CD4-positive, alpha-beta T cell treated with Interleukin-4 for 4 hours (primary cell): ENCODE measurements at places on chromosomes 1 and 21.

GRCh38 chr1:11720525-11720924 lies 15.4 kb upstream of the AGTRAP start:
- no peak for DNase-seq

DNA sequence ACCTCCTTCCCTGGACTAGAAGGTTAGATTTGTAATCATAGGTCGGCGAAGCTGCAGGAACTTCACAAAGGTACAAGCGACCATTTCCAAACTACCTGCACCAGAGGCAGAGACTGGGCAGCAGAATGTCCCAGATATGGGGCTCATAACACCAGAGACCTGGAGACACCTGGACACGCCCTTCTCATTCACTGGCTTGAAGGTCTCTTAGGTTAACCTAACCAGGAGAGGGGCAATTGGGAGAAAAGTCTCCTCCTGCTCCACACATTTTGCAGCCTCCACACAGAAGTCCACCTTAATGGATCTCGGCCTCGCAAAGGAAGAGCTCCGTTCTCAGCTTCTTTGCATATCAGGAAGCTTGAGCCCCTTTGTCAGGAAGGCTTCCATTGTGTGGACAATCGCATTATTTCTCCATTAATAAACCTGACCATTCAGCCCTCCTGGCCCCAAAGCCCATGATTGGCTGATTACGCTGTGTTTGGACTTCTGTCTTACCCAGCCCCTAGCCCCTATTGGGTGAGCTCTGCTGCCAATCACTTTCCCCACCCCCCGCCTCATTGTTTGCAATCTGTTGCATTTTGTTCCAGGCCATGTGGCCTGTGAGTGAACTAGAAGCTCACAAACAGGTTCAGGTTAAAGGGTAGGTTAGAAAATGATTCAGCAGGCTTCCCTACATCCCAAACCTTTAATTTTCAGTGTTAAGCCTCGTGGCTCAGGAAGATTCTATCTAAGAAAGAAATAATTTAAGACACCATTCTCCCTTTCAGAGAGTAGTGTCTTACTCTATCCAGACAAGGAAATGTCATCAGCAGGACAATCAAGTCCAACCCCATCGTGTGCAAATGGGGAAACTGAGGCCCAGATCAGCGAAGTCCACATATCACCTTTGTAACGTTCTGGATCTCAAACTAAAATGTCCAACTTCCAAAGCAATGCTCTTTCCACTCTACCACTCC lies 2.8 kb downstream of the MYCL start:
- no peak for DNase-seq

- DNase-seq = no peak
Measured at GRCh38 chr1:193951984-193952383, 765.6 kb upstream of the B3GALT2 start.

- no peak for DNase-seq
Measured at GRCh38 chr1:67853704-67854103, 20.4 kb upstream of the GNG12 start.

- no peak for DNase-seq
Measured at GRCh38 chr1:72117621-72118020, 164.7 kb downstream of the NEGR1 start.

DNA sequence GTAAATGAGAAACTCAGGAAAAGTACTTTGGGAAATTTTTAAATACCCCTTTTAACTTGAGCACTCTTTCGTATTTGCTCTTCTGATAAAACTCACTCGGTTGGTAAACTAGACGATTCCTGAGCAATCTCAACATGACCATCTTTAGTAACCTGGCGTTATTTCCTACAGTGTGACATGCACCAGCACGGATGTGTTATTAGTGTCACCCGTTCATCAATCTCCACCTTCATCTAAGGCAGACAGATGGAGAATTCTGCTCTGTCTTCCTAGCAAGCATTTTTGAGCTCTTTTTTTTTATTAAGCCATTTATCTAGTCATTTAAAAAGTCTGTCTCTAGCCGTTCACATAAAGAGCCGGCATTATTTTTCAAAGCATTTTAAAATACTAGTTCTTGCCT lies 155.2 kb downstream of the DISP1 start:
- DNase-seq = no peak

DNA sequence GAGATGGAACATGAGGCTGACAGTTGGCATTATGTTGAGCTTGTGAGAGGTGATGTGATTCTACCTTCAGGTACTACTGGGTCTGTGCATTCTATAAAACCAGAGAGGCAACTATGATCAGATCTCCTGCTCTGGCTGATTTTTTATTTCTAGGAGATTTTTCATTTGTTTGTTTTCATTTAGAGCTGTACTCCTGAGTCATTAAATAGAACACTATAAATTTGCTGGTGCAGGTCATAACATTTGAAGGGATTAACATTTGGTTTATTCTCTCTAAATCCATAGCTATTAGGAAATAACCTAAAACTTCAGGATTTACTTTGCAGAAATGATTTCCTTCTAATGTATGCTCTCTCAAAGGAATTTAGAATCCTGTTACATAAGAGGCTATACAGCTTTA lies 42.9 kb downstream of the MAGI3 start:
- DNase-seq = no peak

- peak; percentile 85 for DNase-seq
Measured at GRCh38 chr1:20787029-20787839, at the start of gene HP1BP3. Gene HP1BP3 (minus strand): TSS chr1:20787307. CDS start chr1:20780440, 6,867 bp downstream.

GRCh38 chr1:43279666-43280065 lies 5.7 kb downstream of the C1orf210 start:
- DNase-seq = no peak
